Right renal cortex interstitium (tissue), 3 donors: ENCODE measurements at places on chromosomes 4 and X. TPM values are rescaled to one million over a fixed set of nuclear protein-coding genes. Genes with fewer than 3 reads are reported as not detected.

Gene NDUFC1
- 98.9 TPM for polyA plus RNA-seq

Gene ERCC6L
- 4.7 TPM for polyA plus RNA-seq

Gene RGN
- 43.6 TPM for polyA plus RNA-seq

Gene TRMT2B
- 11.4 TPM for polyA plus RNA-seq

Gene PYURF
- polyA plus RNA-seq: 117 TPM

DNA sequence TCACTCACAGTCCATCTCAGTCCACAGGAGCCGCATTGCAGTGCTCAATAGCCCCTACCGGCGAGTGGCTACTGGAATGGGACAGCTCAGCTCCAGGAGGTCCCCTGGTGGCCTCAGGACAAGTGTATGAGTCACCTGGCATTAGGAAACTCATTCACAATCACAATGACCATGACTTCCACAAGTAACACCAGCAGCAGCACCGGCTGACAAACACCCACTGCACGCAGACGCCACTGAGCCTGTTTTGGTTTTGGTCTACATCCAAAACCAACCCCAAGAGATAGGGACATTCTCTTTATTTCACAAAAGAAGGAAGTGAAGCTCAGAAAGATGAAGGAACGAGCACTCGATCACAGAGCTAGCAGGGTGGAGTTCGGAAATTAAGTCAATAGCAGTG is 8.1 kb downstream of the JAKMIP1 start:
- DNase-seq: no peak

DNA sequence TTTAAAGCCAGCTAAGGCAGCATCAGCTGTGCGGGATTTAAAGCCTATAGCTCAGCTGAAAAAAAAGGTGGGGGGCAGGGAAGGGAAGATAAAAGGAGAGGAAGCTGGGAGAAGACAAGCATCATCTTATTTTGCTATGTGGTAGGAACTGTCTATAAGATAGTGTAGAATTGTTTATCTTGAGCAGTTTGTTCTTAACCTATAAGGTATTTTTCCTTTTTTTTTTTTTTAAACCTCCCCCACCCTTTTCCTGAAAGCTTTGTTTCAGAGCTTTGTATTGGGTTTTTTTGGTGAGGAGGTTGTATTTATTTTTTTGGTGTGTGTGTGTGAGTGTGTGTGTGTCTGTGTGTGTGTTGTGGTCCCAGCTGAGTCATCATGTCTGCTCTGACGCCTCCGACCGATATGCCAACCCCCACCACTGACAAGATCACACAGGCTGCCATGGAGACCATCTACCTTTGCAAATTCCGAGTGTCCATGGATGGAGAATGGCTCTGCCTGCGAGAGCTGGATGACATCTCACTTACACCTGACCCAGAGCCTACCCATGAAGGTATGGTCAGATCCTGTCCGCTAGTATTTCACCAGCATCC is 531 bp downstream of the RUFY3 start:
- no peak for DNase-seq

DNA sequence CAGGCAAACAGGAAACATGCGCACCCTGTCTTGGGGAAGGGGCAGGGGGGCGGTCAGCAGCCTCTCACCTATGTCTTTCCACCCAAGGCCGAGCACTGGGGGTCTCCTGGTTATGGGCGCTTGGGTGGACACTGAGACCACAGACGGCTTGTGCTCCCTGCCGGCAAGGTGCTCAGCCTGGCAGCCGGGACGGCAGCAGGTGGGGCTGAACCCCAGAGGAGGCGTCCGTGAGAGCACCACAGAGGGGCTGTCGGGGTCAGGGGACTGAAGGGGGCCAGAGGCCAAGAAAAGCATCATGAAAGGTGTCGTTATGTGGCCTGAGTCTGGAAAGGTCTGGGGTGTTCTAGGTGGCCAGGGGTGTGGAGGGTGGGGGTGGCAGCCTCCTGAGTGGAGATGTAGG is 19.6 kb downstream of the DOK7 start:
- DNase-seq: no peak

DNA sequence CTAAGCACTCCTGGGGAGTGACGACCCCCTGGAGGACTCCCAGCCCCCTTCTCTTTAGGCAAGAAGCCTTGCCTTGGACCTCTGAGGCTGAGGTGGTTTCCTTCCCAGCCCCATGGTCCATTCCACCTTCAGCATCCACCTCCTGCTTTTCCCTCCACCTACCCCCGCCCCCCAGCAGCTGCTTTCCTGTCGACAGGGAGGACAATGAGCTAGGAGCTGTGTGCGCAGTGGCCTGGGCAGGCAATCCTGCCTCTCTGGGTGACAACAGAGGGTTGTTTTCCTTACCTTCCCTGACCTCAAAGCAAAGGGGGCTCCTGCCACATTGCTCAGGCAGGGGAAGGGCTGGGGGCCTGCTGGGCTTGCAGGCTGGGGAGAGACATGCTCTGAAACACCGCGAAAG is 123.5 kb downstream of the BCOR start:
- no peak for DNase-seq

- DNase-seq: no peak
These were observed 1.8 kb downstream of the CCNQ start for GRCh38 chrX:153596981-153597750.

- no peak for DNase-seq
These were observed 1.7 kb upstream of the ABRAXAS1 start for GRCh38 chr4:83486457-83487129.

DNA sequence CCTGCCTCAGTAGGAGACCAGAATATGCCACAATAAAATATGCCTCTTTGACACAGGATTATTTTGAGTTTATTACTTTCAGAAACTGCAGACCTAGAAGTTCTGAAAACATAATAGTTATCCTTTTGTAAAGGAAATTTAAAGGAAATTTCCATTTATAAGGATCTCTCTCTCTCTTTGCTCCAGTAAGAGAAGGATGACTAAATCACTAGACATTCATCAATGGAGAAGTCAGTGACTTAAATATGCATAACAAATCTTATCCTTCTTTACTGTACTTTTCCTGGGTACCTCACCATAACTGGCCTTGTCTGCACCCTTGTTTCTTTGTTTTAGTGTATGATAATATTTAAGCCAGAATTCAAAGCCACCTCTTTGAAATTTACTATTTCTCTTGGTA is 28.3 kb upstream of the OPHN1 start:
- DNase-seq: no peak

DNA sequence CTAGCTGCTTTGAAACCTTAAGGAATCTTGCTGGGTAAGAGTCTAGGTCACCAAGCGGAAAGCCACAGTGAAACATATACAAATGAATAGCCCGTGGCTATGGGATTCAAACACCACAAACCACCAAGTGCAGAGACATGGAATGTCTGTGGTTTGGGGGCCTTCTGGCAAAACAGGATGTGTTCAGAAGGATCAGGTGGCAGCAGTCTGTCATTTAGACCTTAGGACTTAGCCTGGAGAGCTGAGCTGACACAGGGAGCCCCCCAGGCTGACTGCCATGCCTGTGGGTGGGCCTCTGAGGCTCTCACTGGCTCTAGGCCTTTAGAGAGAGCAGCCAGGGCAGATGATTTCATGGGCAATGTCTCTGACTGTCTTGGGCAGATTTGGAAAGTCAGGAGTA is 225.6 kb downstream of the FBXW7 start:
- no peak for DNase-seq

GRCh38 chrX:48998391-48998790 is 3.7 kb downstream of the GRIPAP1 start:
- no peak for DNase-seq

- DNase-seq: no peak
These were observed 58.6 kb downstream of the DDX60L start for GRCh38 chr4:168421671-168422070.

DNA sequence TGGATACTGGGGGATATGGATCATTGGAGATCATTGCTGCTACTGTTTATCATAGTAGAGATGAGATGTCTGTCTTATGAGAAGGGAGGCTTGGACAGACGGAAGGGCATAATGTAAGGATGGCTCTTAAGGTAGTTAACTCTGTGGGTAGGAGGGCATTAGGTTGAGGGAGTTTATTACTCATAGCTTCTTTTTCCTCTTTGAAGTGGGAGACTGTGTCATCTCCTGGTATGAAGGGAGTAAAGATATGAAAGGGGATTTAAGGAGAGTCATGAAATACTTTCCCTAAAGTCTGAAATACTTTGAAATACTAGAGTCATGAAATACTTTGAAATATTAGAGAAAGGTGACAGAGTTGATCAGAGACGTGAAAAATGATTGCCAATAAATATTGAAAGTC is 255.5 kb upstream of the PITX2 start:
- no peak for DNase-seq
